ENCODE measurements at places on chromosomes 3 and 15. TPM values are rescaled to one million over a fixed set of nuclear protein-coding genes. Genes with fewer than 3 reads are reported as not detected.

GRCh38 chr3:156788846-156789245, 37.3 kb upstream of the LEKR1 start:
- DNase-seq: no peak

Gene CISH
- 40.5 TPM for polyA plus RNA-seq

DNA sequence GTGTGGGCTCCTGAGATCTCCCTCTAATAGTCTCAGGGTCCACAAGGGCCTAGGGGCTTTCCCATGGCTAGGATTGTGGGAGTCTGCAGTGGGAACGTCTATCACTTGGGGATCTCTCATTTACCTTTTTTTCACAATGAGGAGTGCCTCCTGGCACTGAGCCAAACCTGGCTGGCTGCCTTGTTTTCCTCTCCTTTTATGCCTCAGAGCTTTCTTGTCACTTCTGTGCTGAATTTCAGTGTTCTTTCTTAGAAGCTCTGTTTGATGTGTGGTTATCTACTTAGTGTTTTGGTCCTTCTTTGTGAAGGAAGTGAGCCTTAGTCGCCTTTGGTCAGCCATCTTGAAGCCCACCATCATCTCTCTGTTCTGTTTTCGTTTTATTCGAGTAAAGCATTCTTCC, 33.9 kb downstream of the DOCK3 start:
- DNase-seq: peak; percentile 32

Gene ARIH1
- 15.1 TPM for polyA plus RNA-seq

Gene NUP210
- 46.9 TPM for polyA plus RNA-seq

Data from CD4-positive, CD25-positive, alpha-beta regulatory T cell (primary cell).